Naive B cell (primary cell): ENCODE measurements at places on chromosomes 4 and X. TPM values are rescaled to one million over a fixed set of nuclear protein-coding genes. Genes with fewer than 3 reads are reported as not detected.
A peak's percentile ranks its signal among the peaks of the same experiment; 100 is the strongest.

DNA sequence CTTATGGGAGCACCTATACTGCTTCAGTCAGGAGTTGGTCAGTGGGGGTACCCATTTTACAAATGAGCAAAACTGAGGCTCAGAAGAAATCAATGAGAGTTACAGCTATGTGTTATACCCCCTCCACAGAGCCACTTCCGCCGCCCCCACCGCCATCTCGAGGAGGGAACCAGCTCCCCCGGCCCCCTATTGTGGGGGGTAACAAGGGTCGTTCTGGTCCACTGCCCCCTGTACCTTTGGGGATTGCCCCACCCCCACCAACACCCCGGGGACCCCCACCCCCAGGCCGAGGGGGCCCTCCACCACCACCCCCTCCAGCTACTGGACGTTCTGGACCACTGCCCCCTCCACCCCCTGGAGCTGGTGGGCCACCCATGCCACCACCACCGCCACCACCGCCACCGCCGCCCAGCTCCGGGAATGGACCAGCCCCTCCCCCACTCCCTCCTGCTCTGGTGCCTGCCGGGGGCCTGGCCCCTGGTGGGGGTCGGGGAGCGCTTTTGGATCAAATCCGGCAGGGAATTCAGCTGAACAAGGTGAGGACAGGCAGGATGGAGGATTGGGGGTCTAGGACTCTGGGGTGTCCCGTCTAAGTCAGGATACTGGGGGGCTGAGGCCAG lies 5.0 kb downstream of the WAS start:
- no peak for DNase-seq

GRCh38 chr4:145234091-145234706 lies 53.8 kb upstream of the OTUD4 start:
- peak; percentile 42 for DNase-seq

The AMBN gene
- polyA plus RNA-seq = not detected

GRCh38 chrX:2442694-2443093 lies 58.1 kb downstream of the DHRSX start:
- no peak for DNase-seq

GRCh38 chr4:168776382-168776781 lies 233.7 kb downstream of the CBR4 start:
- DNase-seq = no peak
